Retina (tissue), 1 donor: ENCODE measurements at places on chromosomes 3 and 15.

DNA sequence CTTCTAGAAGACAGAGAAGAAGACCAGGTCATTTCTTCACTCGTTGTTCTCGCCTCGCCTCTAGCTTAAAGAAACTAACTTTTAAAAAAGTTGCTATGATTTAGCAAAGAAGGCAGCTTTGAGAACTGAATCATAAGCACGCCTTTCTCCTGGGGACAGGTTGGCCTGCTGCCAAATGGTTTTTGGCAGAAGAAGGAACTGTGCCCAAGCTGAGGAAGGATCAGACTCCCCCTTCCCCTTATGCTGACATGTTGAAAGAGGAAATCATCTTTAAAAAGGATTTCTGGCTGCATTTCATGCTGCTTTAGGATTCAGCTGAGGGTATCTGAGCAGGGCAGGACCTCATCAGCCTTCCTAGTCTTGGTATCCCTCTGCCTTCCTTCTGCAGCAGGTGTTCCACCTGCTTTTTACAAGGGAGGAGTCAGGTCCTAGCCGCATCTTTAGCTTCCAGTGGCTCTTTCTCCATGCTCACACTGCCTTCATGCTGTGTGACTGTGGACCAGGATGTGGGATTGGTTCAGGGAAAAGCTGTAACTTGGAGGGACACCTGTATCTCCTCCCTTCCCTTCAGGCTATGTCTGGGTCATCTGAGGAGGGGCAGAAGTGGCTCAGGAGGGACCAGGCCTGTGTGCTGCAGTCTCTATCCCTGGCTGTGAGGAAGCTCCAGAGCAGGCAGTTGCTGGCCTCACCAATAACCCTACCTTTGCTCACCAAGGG lies 34.1 kb upstream of the HACD2 start:
- DNase-seq, result no peak

- no peak for DNase-seq
Observed at GRCh38 chr15:57114070-57114469, 195.6 kb downstream of the TCF12 start.

DNA sequence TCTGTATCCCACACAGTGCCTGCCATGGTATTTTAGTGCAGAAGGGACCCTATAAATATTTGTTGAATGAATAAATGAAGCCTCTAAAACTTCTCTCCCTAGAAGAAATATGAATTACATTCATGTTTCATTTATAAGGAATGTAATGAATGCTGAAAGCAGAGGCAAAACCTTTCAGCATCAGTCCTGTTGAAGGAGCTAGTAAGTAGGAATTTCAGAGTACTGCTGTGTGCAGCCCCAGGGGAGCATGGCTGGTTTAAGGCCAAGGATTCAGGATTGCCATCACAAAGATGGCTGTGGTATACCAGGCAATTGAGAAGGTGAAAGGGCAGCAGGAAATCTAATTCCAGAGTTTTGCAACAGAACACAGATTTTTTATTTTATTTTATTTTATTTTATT lies 1131.4 kb downstream of the IGSF11 start:
- DNase-seq, result no peak

DNA sequence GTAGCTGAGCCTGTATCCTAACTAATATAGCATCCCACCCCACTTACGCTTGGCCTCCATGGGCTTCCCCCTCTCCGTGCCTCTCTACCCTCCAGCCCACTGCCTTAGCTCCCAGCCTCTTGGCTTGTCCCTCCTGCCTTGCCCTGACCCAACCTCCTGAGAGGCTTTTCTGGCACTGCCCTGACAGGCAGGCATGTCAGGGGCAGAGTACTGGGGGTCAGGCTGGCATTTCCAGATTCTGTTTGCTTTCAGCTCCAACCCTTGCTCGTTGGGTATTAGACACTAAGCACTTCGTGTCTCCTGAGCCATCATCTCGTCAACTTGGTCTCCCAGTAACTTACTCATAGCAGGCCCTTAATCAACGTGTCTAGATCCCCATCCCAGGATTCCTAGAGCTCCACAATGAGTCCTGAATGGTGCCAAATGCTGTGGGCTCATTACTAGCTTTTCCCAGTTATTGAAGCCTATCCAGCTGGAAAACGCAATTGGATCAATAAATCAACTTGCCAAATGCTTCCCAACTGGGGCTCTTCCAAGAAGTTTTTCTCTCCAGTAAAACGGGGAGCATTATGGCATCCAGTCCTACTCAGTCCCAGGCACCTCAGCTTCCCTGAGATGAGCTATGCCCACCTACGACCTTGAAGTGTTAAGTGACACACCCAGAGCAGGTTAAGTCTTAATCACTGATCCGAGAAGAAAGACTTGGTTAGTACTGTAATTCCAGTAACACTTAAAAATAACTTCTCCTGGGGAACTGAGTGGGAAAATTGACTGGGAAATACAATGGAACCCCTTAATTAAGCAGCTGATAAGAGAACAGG lies 78.5 kb upstream of the DLG1 start:
- no peak for DNase-seq

DNA sequence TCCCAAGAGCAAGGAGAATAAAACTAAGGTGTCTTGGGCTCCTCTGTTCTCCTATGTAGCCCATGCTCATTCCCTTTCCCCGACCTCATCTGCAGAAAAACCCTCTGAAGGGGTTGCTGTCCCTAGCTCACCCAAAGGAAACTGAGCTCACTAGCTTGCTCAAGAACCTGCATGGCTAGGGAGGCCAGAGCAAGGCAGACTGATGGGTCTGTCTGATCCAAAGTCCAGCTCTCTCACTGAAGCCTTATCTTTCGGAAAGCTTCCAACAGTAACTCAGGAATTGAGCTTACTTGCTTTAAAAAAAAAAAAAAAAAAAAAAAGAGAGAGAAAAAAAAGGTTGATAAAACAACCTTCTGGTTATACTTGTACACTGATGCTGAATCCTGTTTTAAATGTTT lies 141.4 kb upstream of the TOPAZ1 start:
- no peak for DNase-seq

DNA sequence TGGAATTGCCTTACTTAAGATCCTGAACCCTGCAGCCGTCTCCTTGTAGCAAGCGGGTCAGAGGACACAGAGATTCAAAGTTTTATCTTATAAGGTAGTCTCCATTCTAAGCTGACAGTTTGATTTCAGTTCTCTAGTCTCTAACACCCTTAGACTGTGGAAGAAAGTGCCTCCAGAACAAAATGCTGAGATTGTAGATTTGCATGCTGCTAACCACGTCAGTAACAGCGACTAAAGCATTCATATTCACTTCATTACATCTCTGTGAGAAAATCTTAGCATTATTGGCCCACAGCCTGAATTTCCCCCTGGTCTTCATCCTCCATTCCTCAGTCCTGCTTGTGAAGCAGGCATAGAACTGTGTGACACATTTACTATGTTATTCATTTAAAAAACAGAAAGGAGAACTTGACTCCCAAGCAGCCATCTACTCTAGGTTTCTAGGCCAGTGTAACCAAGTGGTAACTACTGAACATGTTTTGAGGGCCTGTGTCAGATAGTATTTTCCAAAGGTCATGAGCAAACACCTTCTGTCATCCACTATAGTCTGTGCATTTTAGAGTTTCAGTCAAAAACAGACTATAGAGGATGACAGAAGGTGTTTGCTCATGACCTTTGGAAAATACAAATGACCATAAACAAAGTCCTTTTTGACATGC lies 27.4 kb downstream of the ARIH2 start:
- DNase-seq, result no peak

GRCh38 chr3:146093896-146094295 lies 67.1 kb downstream of the PLOD2 start:
- no peak for DNase-seq

DNA sequence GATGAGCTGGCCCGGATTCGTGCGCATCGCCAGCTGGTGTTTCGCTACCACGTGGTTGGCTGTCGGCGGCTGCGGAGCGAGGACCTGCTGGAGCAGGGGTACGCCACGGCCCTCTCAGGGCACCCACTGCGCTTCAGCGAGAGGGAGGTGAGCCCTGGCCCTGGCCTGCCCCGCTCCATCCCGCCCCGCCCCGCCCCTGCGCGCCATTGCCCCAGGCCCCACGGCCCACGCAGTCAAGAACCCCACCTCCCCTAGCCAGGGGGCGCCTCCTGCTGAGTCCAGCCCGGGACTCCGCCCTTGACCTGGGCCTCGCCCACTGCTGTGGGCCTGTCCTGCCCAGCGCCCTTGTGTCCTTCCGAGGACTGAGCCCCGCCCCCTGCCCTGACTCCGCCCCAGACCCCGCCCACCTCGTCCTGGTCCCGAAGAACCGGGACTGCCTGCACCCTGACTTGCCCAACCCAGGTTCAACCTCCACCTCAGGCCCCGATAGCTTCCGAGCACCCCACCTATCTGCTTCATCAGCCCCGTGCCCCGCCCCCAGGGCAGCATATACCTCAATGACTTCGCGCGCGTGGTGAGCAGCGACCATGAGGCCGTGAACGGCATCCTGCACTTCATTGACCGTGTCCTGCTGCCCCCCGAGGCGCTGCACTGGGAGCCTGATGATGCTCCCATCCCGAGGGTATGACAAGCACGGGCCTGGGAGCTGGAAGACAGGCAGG lies 14.8 kb downstream of the NT5DC2 start:
- DNase-seq, result no peak

GRCh38 chr3:102223132-102223531 lies 211.7 kb upstream of the ZPLD1 start:
- DNase-seq, result no peak

- DNase-seq, result no peak
Observed at GRCh38 chr3:181425074-181425473, 286.7 kb upstream of the SOX2 start.

GRCh38 chr15:43977072-43977884 lies 150.5 kb downstream of the WDR76 start:
- DNase-seq, result no peak

DNA sequence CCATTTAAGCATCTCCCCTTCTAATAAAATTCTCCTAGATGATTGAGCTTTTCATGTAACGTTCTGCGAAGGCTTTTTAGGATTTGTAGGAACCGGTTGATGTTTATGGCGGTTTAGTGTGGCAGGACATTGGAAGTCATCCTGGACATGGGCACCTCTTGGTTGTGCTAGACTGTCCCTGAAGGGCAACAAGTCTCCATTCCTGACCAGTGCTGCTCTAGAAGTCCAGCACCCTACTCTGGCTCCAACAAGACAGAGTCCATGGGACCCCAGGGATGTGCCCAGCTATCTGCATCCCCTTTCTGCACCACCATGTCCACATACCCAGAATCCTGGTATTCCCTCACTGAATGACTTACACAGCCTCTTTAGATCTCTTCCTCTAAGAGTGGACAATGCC lies 46.4 kb downstream of the KCNAB1 start:
- DNase-seq, result no peak

- no peak for DNase-seq
Observed at GRCh38 chr3:16998236-16998923, 113.6 kb downstream of the PLCL2 start.

DNA sequence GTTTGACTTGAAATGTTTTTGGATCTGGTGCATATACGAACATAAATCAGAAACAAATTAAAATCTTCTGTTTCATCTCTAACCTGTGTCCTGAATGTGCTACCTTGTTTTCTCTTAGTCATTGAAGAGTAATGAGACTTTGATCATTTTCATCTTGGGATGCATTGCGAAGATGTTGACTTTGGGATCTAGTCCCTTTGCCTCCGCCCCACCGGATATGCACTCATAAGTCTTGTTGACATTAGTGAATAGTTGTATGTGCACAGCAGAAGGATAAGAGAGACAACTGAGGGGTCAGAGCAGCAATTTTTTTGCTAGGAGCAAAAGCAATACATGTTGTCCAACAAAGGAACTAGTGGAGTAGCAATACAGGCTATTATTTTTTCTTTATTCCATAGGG lies 35.9 kb upstream of the SPRED1 start:
- no peak for DNase-seq

DNA sequence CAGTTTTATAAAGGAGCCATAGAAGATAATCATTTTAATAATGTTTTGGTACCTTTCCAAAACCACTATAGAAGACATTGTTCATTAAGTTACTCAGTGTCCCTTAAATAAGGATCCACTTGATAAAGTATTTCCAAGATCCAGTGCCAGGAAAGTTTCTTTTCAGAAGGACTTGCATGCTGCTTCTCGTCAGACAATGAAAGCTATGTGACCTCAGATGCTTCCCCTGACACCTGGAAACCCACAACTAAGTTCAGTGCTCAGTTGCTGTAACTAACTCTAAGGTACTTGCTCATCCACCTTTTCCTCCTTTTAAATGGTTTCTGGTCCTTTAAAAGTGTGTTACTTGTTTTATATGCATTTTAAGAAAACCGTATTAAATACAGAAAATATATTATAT lies 7.3 kb downstream of the SSR3 start:
- DNase-seq, result no peak

GRCh38 chr15:80259942-80260510 lies 8.0 kb upstream of the CTXND1 start:
- no peak for DNase-seq

DNA sequence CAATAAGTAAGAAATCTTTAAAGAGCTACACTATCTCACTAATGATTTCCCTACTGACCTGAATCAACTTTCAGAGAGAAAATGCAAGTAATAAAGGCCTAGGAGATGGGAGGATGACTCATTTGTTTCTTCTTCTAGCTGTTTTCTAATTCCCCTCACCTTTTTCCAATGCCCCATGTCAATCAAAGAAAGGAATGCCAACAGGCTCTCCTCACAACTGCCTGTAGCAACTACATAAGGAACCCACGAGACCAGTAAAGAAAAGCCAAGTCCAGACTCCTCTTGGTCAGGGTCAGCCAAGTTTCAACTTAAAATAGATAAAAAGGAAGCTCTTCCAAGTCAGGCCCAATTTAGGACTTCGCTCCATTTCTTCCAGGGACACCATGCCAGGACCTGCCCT lies 201.9 kb downstream of the TNIK start:
- DNase-seq, result no peak

DNA sequence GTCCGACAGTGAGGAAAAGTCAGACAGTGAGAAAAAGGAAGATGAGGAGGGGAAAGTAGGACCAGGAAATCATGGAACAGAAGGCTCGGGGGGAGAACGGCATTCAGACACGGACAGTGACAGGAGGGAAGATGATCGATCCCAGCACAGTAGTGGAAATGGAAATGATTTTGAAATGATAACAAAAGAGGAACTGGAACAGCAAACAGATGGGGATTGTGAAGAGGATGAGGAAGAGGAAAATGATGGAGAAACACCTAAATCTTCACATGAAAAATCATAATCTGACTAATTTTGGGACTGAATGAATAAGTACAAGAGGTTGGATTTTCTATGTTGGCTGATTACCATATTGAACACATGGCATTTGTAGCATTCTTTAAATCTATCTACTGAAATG lies 26.2 kb downstream of the SEC62 start:
- DNase-seq, result no peak
